ENCODE measurements at places on chromosomes 2 and 18.

GRCh38 chr2:156399224-156399949 lies 36.8 kb upstream of the GPD2 start:
- no peak for DNase-seq

DNA sequence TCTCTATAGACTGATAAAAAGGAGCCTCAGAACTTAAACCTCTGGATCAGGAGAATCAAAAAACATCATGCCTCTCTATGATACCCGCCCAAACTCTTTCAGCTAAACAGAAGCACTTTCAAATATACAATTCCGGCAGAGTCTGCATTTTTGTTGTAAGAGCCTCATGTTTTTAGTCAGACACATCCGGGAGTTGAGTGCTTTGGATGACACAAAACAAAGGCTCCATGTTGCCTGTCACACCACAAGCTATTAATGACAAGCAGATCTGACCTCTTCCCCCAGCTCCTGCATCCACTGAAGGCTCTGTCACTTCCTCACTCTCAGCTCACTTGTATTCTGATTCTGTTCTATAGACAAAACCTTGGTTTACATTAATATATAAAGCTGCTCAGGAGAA lies 33.2 kb downstream of the SLC38A11 start:
- DNase-seq = no peak

GRCh38 chr2:27123302-27124150 lies at the start of gene ABHD1:
Gene ABHD1, plus strand, starts transcription at chr2:27123815. Its CDS starts 134 bp downstream, at chr2:27123949.
- peak; percentile 66 for DNase-seq

DNA sequence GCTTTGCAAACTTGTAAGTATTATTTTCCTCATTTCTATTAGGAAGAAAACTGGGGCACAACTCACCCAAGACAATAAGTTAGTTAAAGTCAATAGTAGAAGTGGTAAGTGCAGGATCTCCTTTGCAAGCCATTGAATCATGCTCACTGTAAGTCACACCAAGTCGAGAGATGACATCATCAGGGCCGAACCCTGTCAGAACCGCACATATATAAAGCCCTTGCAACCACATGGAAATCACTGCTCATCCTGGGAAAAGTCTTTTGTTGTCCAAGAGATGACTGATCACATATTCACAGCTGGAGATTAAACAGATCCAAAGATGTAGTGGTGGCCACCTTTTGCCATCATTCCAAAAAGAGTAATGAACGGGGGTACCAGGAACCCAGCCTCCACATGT lies 484.8 kb upstream of the ID2 start:
- DNase-seq = no peak

GRCh38 chr2:223725494-223725893 lies 111.9 kb downstream of the AP1S3 start:
- DNase-seq = no peak

- DNase-seq = no peak
These were observed 203.2 kb downstream of the DLGAP1 start for GRCh38 chr18:4251873-4252272.

DNA sequence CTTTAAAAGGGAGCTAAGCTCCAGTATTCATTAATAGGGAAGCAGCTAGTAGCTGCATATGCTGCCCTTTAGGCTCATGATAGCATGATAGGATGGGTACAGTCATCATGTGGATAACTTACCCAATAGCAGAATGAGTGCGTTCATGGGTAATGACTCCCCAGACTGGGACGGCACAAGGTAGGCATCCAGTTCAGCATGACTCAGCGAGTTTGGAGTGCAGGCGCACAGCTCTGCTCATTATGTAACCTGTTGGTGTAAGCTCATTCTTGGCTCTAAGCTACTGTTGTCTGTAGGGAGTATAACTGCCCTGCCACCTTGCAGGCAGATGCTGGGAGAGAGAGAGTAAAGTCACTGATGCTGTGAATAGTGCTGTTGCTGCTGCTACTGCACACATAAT lies 209.2 kb upstream of the SYT4 start:
- DNase-seq = no peak

DNA sequence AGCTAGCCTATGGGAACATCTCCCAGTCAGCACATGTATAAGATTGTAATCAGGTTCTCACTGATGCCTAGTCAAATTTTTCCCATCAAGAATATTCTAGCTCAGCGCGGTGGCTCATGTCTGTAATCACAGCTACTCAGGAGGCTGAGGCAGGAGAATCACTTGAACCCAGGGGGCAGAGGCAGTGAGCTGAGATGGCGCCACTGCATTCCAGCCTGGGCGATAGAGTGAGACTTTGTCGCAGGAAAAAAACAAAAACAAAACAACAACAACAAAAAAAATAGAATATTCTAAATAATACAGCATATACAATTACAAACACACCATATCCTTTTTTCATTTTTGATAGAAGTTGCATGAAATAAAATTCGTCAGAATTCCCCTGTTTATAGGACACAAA lies 67.5 kb upstream of the MYCN start:
- no peak for DNase-seq

- peak; percentile 36 for DNase-seq
These were observed 111.4 kb downstream of the NFATC1 start for GRCh38 chr18:79507076-79507545.

DNA sequence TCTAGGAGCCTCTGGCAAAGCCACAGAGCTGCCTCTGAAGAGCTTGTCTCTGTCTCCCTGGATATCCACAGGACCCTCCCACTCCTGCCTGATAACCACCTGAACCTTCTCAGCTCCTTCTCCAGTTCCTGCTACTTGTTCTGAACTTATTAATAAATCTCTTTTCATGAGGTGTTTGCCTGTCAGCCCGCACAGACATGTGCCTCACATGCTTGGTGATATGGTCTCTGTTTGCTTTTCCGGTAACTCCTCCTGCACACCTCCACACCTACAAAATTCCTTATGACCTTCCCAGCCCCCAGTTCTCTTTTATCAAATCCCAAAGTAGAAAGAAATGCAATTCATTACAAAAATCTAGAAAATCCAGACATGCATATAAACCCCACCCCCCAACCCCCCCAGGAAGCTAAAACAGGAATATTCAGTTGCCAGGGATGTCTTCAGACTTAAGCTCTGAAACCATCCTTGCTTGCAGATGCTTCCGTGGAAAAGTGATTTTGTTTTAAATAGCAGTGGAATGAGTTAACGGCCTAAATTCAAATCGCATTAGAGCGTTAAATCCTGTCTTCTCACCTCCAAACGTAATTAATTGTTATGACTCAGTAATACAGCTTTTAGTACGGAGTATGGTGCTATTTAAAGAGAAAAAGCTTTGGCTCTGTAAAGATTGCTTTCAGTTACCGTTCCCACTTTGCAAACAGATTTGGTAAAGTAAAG lies 2.1 kb upstream of the PID1 start:
- no peak for DNase-seq

- DNase-seq = no peak
These were observed 40.0 kb upstream of the INPP4A start for GRCh38 chr2:98404556-98405250.

DNA sequence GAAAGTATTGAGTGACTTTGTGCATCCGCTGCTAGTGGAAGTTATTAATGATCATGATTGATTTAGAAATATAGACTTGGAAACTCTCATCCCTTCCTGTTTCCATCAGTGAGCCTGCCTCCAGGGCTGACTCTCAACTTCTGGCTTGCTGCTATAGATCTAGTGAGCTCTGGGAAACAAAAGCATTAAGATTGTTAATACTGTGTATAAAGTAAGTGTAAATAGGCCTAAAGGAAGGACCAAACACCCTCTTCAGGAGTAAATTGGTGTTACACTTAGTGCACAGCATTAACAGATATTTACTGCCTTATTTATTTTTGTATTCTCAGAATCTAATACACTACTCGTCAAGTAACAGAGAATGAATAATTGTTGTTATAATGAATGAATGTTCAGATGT lies 285.6 kb downstream of the THSD7B start:
- DNase-seq = no peak

DNA sequence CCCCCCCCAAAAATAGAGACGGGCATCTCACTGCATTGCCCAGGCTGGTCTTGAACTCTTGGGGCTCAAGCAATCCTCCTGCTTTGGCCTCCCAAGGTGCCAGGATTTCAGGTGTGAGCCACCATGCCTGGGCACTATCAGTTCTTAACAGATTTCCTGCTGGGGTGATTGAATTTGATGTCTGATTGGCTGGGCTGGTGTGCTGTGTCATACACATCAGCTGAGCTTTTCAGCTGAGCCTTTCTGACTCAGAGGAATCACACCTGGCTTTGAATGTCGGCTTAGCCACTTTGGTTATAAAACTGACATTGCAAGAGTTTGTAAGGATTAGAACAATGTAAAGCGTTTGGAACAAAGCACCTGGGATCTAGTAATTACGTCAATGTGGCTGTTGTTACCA lies 18.9 kb downstream of the NCAPH start:
- no peak for DNase-seq

DNA sequence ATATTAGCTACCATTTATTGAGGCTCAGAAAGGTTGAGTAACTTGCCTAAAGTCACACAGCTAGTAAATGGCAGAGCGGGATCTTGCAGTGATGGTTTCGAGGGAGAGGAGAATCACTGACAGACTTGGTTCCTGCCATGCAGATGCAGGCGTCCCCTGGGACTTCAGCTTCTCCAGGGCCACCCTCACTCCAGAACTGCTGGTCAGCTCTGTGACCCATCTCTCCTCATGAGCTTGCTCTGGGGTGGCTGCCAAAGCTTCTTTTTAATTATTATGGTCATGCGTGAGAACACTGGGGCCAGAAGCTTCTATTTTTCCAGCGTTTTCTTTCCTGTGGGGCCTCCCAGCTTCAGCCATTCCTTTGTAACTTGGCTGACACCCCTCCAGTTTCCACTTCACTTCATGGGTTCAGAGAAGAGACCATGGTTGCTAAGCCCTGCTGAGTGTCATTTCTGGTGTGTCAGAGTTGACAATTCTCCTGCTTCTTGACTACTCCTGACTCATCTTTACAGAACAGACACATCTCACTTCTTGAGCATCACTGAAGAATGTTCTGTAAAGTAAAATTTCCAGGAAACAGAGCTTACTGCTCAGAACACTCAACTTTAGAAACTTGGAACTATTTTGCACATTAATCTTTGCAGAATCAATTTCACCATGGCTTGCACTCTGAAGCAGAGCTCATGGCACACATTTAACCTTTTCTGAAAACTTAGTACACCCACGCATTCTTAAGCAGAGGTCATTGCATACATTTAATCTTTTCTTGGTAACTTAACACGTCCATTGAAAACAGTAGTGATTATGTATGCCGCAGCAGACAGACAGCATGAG lies 70.4 kb downstream of the IL1R2 start:
- DNase-seq = no peak

DNA sequence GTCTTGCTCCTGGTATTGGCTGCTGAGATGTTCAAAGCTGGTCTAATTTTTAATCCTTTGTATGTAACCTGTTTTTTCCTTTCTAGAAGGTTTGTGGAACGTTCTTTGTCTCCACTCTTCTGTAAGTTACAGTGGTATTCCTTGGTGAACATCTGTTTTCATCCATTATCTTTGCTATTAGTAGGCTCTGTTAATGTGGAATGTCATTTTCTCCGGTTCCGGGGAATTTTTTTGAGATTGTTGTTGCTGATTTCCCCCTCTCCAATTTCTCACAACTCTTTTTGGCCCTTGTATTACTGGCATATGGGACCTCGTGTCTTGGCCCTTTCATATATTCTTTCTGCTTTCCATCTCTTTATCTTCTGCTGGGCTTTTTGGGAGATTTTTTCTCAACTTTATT lies 63.4 kb downstream of the LCLAT1 start:
- DNase-seq = no peak

GRCh38 chr2:203973676-203974075 lies 37.1 kb downstream of the ICOS start:
- DNase-seq = no peak

DNA sequence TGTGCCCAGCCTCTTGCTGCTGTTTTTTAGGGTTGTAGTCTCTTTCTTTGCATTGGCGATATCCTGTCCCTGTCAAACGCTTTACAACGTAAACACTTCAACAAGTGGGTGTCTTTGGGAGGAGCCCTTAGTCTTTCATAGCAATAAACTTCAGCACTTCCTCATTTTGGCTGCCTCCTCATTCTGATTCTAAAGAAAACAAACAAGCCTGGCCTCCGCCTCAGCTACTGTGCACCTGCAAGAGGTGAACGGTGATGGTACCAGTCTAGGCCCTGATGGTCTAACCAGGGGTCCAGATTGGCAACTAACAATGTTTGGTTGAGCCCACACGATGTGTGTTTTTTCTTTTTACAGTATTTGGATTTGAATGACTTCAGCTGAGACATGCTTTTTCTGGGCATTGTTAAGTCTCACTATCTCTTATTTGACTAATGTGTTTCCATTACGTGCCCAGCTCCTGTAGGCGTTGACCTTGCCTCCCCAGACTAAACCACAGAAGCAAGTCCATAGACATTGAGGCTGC lies 53.2 kb upstream of the CUL3 start:
- no peak for DNase-seq

DNA sequence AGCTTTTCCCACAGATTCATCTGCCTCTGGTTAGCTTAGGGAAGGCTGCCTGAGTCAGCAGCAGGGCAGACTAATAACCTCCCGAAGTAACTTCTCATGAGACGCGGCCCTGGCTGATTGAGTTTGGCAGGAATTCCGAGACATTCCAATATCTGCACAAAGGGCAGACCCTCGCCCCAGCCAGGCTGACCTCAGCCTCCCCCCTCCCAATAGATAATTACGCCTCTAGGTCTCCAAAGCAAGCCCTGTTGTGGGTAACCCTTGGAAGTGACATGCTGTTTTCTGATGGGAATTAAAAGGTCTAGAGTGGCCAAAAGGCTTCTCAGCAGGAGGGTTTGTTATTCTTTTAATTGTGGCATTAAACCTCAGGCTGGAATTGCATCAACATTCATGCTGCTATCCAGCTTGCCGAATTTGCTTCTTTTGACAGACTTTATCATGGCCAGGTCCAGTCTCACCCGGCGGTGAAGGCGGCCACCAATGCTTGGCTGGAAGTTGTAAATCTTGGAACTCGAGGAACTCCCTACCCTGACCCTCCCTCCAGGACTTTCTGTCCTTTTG lies 98.0 kb upstream of the SLC14A2 start:
- DNase-seq = no peak

DNA sequence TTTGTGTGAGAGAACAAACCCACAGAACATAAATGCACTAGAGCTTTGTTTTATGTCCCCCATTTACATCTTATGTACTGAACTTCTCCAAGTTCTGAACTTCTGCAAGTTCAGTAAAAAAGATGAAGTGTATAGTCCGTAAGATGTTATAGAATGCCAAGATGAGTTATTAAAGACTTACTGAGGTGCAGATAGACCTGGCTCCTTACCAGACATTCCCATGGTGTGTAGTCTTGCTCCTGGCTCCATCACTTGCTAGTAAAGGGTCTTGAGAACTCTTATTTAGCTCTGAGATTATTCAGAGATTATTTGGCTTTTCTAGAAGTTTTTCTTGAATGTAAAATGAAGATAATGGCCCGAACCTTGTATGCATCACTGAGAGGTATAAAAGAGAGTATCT lies 16.8 kb downstream of the GULP1 start:
- DNase-seq = no peak

DNA sequence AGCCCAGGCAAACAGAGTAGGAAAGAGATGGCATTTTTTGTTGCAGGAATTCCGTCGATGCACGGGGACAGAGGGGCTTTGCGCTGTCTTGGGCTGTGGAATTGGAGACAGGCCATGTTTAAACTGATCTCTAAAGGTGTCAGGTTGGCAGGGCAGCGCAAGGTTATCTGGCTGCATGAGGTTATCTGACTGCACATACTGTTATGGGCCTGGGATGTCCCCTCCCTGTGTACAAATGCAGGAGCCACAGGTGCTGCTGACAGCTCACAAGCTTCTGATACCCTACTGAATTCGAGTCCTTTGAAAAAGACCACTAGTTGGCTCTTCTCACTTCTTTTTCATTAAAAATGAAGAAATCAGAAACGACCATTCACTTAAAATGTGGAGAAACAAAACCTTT lies 255.4 kb downstream of the PLCL1 start:
- DNase-seq = no peak
